ENCODE measurements at places on chromosomes 1 and 21.

- no peak for DNase-seq
Observed at GRCh38 chr1:216346526-216346925, 76.7 kb downstream of the USH2A start.

DNA sequence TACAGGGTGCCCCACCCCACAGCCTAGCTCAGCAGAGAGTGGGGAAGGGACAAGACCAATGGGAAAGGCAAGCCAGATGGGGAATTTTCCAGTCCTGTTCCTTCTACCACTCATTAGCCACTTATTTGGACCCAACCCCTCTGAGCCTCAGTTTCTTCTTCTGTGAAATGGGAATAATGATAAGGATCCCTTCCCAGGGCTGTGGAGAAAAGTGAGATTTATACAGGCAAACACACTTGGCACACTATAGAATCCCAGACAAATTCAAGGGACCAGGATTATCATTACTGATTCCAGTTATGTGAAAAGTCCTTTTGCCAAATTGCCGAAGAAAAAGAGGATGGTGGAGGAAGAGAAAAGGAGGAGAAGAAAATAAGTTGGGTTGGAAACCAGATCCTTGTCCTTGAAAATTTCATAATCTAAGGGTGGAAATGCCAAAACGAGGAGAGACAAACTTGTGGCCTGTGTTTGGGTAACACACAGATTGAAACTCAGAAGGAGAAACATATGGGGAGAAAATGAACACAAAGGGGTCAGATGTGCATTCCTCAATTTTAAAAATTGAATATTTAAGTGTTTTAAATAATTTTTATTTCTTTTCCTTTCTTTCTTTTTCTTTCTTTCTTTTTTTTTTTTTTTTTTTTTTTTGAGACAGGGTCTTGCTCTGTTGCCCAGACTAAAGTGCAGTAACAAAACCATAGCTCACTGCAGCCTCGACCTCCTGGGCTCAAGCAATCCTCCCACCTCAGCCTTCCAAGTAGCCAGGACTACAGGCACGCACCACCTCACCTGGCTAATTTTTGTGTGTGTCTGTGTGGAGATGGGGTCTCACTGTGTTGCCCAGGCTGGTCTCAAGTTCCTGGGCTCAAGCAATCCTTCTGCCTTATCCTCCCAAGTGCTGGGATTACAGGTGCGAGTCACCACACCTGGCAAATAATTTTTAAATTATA, 9.6 kb downstream of the CAPN2 start:
- DNase-seq = no peak

DNA sequence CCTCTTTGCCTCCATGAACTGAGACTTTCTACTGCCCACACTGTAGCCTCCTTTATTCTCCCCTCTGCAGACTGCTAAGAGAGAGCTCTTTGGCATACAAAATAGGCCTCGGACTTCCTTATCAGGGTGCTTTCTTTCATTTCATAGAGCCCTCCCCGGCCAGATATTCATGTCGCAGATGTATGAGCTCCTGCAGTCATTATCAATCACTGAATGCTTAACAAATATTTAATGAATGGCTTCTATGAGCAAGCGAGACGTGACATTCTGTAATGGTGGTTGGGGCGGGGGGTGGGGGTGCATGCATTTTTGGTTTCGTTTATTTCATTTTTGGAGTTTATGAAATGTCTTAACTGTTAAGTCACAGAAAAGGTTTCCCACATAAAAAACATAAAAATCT, 344.8 kb upstream of the KAZN start:
- no peak for DNase-seq

- no peak for DNase-seq
Observed at GRCh38 chr1:228288536-228289238, 80.8 kb downstream of the OBSCN start.

- no peak for DNase-seq
Observed at GRCh38 chr1:242083742-242084141, 84.8 kb upstream of the MAP1LC3C start.

GRCh38 chr1:46689897-46690296, 18.2 kb downstream of the TEX38 start:
- no peak for DNase-seq

DNA sequence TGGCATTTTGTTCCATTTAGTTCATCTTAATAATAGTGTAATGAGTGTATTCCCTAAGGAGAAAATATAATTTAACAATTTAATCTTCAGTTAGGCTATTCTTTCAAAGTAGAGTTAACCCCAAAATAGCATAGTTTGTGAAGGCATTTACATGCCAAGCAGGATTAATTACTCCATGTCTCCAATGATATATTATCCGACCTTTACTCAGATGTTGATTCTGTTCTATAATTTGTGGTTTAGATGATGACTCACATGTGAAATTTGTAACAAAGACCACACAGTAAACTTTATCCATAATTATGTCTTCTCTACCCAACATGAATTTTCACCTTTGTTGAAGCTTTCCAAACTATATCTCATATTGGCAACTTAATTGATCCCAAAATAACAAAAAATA, 2065.2 kb downstream of the MRPL39 start:
- no peak for DNase-seq

DNA sequence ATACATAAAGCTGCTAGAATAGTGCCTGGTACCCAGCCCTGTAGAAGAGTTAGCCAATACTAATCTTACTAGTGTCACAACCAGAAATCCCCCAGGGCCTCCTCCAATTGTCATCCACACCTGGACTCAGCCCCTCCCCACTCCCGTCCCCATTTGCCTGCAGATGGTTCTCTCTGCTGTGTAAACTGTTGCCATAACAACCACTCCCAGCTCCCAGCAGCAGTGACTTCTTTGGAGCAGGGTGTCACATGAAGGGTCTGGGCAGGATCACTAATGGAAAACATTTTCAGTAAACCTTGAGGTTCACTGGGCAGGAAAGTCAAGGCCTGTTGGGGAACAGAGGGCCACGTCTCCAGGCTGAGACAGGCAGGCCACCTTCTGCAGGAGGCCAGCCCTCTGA, 126.0 kb upstream of the IPO9 start:
- no peak for DNase-seq

DNA sequence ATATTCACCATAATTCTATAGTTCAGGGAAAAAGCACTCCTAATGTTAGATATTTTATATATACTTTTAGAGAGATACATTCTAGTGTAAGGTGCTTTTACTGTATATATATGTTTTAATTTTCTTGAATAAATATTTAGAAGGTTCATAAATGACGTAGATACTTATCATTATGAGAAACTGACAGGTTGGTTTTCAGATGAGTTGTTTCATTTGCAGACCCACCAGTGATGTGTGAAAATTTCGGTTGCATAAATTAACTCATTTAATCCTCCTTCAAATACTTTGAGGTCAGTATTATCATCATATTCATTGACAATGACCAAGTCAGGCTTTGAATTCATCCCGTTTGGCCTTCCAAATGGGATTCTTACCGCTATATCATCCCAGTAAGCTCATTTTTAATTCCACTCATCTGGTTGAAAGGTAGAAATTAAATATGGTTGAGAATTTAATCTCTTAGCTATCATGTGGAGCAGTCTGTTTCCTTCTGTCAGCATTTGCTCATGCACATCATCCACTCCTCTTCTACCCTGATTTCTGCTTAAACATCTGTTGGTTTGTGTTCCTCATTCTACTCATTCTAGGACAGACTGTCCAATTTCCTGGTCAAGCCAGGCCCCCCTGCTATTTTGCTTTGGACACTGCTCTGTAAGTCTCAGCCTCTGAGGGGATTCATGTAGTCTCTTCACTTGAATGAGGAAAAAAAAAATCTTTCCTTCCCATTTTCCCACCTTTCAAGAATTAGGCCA, 1156.6 kb downstream of the PLA2G4A start:
- no peak for DNase-seq

All from effector CD8-positive, alpha-beta T cell (primary cell).